ENCODE measurements at places on chromosomes 1 and 21. TPM values are rescaled to one million over a fixed set of nuclear protein-coding genes. Genes with fewer than 3 reads are reported as not detected.

The ZSWIM5 gene
- 1.5 TPM for total RNA-seq

The MYOG gene
- not detected for total RNA-seq

The UMODL1 gene
- not detected for total RNA-seq

The CA14 gene
- total RNA-seq: not detected

The RNF187 gene
- total RNA-seq: 26.5 TPM

The CHRM3 gene
- 0.75 TPM for total RNA-seq

The GFI1 gene
- 0.93 TPM for total RNA-seq

The C1QC gene
- 339 TPM for total RNA-seq

The RHBG gene
- not detected for total RNA-seq

The COL6A1 gene
- 451 TPM for total RNA-seq

The CD160 gene
- total RNA-seq: not detected

The CCDC24 gene
- total RNA-seq: 3.6 TPM

The PRAMEF18 gene
- total RNA-seq: not detected

The DCDC2B gene
- not detected for total RNA-seq

The APOBEC4 gene
- total RNA-seq: not detected

The TXNIP gene
- 1,463 TPM for total RNA-seq

The ICOSLG gene
- 1.7 TPM for total RNA-seq

The LDLRAP1 gene
- total RNA-seq: 18.7 TPM

The ELAPOR1 gene
- total RNA-seq: 0.74 TPM

The APCS gene
- total RNA-seq: not detected

The IRF6 gene
- total RNA-seq: 0.84 TPM

The CRNN gene
- not detected for total RNA-seq

The TEDDM1 gene
- not detected for total RNA-seq

The PLA2G4A gene
- total RNA-seq: 26.8 TPM

The CELA2A gene
- total RNA-seq: not detected

The KIAA1614 gene
- 6.2 TPM for total RNA-seq

The IFNLR1 gene
- not detected for total RNA-seq

The SLC1A7 gene
- 0.19 TPM for total RNA-seq

The FMO4 gene
- 6.2 TPM for total RNA-seq

The SPRR2G gene
- not detected for total RNA-seq

The LAMC1 gene
- 451 TPM for total RNA-seq

The FCRL3 gene
- total RNA-seq: 1.2 TPM

The LGALS8 gene
- 124 TPM for total RNA-seq

The PDC gene
- not detected for total RNA-seq

The PGBD5 gene
- 0.37 TPM for total RNA-seq

The ASCL5 gene
- total RNA-seq: not detected

The BRDT gene
- not detected for total RNA-seq

The NGF gene
- 5.8 TPM for total RNA-seq

The GBP1 gene
- 19.2 TPM for total RNA-seq

The PARS2 gene
- 4.6 TPM for total RNA-seq

The B3GALT6 gene
- 23.0 TPM for total RNA-seq

The LMOD1 gene
- total RNA-seq: 30.2 TPM

The LCE3D gene
- not detected for total RNA-seq

The SLC27A3 gene
- total RNA-seq: 29.4 TPM

The VSIG8 gene
- not detected for total RNA-seq

The S100A5 gene
- total RNA-seq: not detected

The HPDL gene
- not detected for total RNA-seq

The ANGPTL1 gene
- total RNA-seq: 127 TPM

The TMIGD3 gene
- total RNA-seq: 4.4 TPM

The FLG gene
- total RNA-seq: not detected

Data from omental fat pad (tissue), 4 donors.